ENCODE measurements at places on chromosomes 12 and 14.

DNA sequence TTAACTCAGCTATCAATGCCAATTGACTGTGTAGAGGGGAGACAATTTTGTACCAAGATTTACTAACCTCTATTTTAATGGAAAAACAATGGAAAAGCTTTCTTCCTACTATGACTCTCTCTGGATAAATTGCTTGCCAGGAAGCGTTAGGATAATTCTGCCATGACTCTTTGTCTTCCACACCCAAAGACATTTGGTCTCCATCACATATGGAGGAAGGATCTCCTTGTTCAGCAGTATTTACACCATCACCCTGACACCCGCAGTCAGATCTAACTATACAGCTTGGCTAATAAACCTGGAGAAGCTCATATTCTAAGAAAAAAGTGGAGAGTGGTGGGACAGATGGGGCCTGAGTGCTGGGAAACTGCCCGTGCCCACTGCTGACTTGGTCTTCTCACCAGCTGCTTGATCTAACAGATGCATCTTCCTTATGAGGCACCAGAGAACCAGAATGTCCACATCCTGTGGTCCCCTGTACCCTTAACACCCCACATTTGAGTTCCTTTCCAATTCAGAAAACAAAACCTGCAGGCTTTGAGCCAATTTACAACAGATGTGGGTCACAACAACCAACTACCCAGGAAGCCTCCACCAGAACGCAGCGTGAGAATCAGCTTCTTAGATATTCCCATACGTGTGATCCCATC is 154.0 kb downstream of the DAD1 start:
- DNase-seq: no peak

DNA sequence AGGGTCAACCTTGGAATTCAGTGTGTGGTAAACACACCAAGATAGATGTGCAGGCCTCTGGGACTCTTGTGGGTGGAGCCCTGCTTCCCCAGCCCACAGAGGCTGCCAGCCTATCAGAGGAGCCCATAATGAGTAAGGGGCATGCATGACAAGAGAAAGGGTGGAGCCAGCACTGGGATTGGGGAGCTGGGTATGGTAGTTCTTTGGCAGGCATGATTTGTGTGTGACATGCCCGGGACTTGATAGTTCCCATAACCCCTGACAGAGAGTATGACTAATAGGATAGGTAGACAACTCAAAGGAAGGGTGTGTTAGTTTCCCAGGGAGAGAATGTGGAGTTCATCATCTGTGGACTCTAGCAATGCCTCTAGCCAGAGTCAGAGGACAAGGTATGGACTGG is 143.0 kb downstream of the EMP1 start:
- no peak for DNase-seq

GRCh38 chr12:112807452-112807851 is 15.9 kb downstream of the RPH3A start:
- no peak for DNase-seq

DNA sequence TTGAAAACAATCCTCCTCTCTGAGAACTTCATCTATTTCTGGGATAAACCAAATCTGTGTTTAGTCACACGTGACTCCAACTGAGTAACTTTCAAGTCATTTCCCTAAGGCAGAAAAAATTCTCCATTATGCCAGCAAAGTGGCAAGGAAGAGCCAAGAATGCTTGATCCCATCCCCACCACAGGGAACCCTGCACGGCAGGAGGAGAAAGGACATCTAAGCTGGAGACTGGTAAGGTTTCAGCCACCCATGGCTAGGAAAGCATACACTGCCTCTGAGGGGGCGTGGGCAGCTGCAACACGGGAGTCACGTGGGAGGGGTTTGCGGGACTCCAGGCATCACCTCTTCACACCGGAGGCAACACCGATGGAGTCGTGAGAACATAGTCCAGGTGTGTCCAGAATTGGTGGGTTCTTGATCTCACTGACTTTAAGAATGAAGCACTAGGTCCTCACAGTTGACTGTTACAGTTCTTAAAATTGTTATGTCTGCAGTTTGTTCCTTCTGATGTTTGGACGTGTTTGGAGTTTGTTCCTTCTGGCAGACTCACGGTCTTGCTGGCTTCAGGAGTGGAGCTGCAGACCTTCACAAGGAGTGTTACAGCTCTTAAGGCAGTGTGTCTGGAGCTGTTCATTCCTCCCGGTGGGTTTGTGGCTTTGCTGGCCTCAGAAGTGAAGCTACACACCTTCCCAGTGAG is 2.7 kb upstream of the SIVA1 start:
- DNase-seq: no peak

DNA sequence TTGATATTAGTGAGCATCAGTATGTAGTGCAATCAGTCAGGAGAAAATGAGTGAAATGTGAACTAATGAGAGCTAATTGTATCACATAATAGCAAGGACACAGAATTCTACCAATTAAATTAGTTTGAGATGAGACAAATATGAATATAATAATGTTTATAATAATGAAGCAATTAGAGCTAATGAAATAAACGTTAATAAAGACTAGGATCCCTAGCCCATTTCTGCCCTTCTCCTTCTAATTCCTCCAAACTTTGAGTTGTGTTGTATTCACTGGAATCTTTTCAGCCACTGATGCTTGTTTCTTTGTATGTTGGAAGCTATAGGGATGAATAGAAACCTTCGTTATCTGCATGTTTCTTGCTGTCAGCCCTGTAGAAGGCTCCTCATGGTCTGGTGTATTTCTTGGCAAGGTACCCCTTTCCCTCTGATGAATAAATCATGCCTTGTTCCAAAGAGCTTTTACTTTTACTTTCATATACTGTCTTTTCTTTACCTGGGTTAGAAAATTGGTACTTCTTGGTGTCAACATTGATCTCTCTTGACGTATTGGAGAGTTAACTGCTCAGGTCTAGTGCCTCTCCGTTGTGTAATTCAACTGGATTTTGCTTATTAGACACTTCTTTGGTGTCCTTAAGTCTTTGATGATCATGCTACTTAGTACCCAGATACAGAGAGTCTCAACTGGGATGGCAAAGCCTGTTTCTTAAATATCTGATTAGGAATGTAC is 154.8 kb downstream of the PTCSC3 start:
- no peak for DNase-seq

GRCh38 chr12:11794751-11795150 is 145.3 kb downstream of the ETV6 start:
- no peak for DNase-seq

DNA sequence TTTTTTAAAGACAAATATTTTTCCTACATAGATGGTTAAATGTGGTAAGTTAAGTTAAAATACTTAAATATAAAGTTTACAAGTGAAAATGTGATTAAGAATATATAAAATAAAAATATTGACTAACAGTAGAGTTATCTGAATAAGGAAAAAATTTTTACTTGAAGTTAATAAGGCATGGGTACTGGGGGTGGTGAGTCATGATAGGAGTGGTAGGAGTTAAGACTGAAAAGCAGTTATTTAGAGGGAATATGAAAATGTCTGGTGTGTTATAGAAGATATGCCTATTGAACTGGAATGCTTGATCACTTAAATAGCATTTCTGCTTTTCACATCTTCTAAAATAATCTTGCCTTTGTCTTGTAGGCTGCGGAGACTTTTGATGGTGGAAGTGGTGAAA is 68.7 kb downstream of the CCDC91 start:
- no peak for DNase-seq

DNA sequence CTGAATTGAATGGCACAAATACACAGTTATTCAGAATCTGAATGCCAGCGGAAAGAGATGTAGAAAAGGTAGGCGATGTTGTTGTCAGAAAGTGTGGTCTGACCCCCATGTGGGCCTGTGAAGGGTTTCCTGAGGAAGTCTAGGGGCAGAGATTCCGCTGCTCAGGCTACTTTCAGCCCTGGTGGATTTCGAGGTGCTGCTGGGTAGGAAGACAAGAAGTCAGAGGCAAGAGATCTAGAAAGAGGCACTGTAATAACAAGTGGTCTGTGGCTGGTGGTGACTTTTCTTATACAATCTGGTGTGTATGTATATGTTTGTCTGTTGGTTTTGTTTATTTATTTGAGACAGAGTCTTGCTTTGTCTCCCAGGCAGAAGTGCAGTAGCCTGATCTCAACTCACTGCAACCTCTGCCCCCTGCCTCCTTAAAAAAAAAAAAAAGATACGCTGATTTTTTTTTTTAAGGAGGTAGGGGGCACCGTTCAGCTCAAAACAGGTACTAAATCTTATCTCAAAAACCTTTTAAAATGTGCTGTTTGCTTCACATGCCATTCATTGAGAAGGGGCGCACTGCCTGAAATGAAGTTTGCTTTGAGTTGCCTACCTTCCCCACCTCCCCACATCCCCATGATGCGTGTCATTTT is 27.1 kb upstream of the MANSC4 start:
- DNase-seq: no peak

- DNase-seq: peak; percentile 29
Measured at GRCh38 chr12:26939953-26940352, 1.7 kb downstream of the FGFR1OP2 start.

DNA sequence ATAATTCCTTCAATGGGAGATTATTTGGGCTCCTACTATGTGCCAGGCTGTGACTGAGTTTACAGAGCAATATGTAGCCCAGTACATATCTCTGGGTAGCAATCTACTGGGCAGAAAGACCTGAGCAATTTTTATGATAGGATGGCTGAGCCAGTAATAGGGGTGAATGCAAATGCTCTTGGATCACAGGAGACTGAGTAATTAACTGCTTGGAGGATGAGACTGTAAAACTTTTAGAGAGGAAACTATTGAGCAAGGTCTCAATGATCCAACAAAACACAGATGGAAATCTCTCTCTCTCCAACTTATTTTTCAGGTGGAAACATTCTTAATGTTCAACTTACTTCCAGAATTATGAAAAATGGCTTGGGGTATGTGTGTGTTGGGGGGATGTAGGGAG is 402.2 kb downstream of the AEBP2 start:
- DNase-seq: no peak

GRCh38 chr12:27431185-27431584 is 15.4 kb upstream of the SMCO2 start:
- DNase-seq: peak; percentile 45

DNA sequence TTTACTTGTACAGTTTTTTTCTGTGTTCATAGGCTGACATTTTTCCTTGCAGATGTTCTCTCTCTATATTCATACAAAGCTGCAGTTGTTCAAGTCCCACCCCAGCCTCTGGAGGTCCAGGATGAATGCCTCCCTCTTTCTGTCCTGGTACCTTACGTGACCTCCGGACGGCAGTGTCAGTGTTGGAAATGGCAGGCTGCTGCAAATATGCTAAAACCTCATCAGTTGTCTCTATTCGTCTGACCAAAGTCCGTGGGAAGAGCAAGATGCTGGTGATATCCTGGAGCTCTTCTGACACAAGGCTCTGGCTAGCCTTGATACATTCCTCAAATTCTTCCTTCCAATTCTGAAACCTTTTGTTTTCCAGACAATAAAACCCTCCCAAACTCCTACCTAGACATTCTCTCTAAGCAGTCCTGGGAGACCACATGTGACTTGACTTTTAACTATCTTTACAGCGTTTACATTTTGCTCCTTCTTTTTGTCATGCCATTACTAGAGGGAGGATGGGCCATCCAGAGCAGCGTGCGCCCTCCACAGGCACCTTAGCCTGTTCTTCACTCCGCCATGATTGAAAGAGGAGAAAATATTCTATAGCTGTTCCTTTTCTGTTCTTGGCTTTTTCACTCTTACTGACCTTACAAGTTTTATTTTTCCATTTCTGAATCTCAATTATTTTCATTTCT is 143.6 kb downstream of the RGS6 start:
- no peak for DNase-seq

DNA sequence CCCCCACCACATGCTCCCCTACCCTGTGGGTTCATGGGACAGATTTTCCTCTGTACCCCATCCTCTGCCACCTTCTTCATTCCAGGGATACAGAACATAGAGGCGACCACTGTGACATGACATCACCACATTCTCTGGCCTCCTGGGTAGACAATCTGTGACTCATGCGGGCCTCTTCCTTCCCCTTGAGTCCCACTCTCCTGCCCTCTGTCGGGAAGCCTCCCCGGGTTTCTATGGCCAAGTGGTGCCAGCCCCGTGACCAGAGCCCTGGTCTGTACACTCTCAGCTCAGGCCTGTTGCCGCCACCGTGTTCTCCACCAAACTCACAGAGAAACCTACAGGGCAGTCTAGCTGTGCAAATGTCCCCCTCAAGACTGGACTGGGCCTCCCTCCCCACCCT is 8.0 kb downstream of the CLMN start:
- no peak for DNase-seq

GRCh38 chr12:75345531-75345930 is 11.1 kb downstream of the GLIPR1L1 start:
- DNase-seq: no peak

DNA sequence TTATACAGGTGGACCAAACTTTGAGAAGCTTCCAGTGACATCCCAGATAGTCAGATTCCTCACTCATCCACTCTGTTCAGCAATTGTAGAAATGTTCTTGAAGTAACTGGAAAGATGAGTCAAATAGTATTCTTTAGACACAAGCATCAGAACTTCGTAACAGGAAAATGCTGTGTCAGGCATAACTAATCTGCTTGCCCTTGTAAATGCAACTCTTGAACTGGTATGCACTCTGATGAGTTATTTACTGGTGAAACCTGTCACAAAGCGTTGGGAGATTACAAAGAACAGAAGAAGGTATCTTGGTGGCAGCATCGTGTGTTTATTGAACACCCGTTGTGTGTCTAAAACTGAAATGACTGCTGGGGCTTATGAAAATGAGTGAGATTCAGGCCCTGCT is 10.8 kb upstream of the DUSP6 start:
- DNase-seq: no peak

GRCh38 chr12:108126990-108127501 is 2.0 kb upstream of the WSCD2 start:
- no peak for DNase-seq

DNA sequence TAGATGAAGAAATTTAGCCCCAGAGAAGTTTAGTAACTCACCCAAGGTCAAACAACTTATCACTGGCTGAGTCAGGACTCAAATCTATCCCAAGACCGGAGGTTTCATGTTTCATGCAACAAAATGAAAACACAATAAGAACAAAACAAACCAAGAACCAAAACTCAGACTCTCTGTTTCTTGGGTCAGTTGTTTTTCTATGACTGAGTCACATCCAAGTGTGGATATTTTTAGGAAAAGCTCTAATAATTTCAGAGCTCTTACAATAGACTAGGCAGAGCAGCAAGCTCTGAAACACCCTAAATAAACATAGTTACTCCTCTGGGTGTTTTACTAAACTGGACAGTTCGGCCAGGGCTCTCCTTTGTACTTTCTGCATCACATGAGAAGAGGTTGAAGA is 87.6 kb upstream of the PRB2 start:
- no peak for DNase-seq

DNA sequence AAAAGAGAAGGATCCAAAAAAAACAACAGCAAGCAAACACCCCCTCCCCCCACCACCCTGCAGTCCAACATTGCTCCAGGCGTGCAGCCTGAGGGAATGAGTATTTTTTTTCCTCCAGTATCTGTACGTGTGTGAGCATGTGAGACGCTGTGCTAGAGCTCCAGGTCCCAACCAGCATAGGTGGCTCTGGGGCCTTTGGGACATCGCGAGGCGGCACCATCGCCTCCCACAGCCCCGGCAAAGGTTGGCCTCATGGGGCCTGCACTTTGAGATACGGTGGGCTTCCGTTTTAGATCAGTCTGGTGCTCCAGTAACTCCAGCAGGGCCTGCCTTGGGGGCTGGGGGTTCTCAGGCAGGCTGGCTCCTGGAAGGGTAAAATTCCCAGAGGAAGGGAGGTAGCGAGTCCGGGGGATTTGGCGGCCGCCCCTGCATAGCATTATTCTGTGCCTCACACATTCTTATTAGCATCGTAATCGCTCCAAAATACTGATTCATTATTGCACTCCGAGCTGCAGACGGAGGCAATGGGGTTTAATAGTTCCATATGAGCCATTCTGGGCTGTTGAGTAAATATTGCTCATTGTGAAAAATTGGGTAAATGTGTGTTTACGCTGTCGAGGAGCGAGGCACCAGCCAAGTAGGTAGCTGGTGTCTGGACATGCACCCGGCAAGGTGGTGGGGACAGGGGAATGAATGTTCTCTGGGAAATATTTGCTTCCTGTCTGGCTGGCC is 143.1 kb upstream of the MYL2 start:
- no peak for DNase-seq
